Motor neuron (in vitro differentiated cells): ENCODE measurements at places on chromosomes 11 and 22. TPM values are rescaled to one million over a fixed set of nuclear protein-coding genes. Genes with fewer than 3 reads are reported as not detected.

The LGALS12 gene
- not detected in 2 replicates for total RNA-seq

GRCh38 chr11:19602406-19602805 lies 110.2 kb upstream of the NAV2 start:
- no peak for ATAC-seq

GRCh38 chr11:110566577-110566976 lies 136.8 kb downstream of the FDX1 start:
- ATAC-seq: no peak

GRCh38 chr11:34181251-34181650 lies 75.8 kb downstream of the NAT10 start:
- peak; percentile 20 for ATAC-seq

GRCh38 chr11:78438298-78438975 lies 20.8 kb upstream of the GAB2 start:
- no peak for ATAC-seq
